ENCODE measurements at places on chromosomes 1 and 21. TPM values are rescaled to one million over a fixed set of nuclear protein-coding genes. Genes with fewer than 3 reads are reported as not detected.

Gene RGSL1
- total RNA-seq: not detected

Gene KRTAP10-11
- total RNA-seq: not detected

DNA sequence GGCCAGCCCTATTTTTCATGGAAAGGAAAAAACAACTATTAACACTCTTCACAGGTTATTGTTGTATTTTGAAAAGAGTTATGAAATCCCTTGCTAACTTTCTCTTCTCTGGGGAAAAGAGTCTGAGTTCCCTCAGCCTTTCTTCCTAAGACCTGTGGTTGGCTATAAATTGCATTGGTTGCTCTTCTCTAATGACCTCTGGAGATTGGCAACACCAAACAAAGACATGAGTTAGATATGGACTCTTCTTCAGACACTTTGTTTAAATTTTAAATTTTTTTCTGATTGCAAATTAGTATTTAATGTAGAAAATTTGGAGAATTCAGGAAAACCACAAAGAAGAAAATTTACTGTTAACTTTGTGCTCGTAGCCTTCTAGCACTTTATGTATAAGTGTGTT is 275.7 kb downstream of the PBX1 start:
- DNase-seq: no peak

GRCh38 chr1:66930823-66931174 is 6.0 kb downstream of the MIER1 start:
- DNase-seq: no peak

DNA sequence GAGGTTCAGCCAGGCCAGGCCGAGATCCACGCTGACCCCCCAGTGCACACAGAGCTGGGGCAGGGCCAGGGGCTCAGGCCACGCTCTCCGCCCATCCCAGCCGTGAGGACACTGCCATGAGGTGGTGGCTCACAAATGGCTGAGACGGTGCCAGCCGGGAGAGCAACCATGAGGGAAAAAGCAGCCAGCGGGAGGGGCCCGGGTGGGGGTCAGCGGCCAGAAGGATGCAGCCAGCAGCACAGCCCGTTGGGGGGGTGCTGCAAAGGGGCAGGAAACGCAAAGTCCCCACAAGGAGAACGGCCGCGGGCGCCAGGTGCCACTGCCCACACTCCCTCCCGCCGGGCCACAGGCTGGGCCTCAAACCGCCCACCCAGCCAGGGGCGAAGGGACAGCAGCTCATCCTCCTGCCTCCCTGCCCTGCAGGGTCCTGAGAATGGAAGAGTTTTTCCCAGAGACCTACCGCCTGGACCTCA is 8.3 kb downstream of the TTLL10 start:
- DNase-seq: peak; percentile 15

Gene RGS7
- total RNA-seq: not detected

DNA sequence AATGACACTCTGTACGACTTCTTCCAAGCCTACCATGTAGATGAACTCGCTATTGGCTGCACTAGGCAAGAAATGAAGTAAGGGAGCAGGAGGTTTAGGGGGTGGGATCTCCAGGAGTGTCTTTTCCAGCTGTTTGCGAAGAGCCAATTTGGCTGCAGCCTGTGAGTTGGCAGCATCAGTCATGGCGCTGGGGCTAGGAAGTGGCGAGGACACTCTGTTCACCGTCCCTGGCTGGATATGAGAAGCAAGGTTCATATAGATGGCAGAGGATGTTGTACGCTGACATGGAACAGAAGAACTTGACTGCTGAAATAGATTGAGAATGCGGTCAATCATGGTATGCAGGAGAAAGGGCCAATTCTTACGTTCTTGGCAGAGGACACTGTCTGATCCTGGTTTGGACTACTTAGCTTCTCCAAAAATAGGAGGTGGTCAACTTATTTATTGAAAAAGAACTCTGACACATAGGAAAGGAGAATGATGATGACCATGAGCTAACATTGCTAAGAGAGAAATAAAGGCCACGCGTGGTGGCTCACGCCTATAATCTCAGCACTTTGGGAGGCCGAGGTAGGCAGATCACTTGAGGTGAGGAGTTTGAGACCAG is 41.2 kb downstream of the SLC27A3 start:
- DNase-seq: no peak

- DNase-seq: no peak
Observed at GRCh38 chr21:37793660-37794059, 122.6 kb downstream of the KCNJ6 start.

DNA sequence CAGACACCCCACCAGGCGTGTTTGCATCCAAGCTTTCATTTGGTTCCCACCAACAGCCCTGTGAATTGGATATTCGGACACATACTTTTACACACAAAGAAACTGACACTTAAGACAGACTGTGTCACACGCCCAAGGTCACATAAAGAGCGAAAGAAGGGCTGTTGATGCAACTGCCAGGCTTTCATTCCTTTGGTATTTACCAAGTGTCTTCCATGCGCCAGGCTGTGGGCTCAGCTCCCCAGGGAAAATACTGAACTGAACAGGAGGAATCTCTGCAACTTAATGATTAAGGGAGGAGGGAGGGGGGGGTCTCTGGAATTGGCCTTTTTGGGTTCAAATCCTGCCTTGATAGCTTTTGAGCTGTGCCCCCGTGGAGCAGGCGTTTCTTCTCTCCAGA is 122.8 kb downstream of the ACTL8 start:
- DNase-seq: no peak

DNA sequence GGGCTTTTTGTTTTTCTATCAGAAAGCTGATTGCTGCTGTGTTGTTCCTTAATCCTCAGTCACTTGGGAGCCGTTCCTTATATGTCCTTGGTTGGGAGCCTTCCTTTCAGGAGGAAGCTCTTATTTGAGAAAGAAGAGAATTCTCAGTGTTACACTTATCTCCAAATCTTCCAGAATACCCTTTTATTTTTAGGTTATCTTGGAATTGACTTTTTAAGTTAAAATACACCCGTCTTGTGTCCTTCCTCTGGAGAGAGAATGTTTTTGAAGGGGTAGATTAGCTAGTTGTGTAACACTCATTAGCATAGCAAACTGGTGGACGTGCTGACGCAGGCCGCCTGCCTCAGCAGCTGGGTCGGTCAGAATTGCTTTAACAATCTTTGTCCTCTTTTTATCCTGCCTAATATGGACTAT is 42.1 kb downstream of the LRRC8B start:
- peak; percentile 62 for DNase-seq

- DNase-seq: peak; percentile 63
Observed at GRCh38 chr21:43953021-43953420, 59.1 kb upstream of the TRAPPC10 start.

Gene TIMM17A
- 94.4 TPM for total RNA-seq

Gene DNAI4
- 17.5 TPM for total RNA-seq

DNA sequence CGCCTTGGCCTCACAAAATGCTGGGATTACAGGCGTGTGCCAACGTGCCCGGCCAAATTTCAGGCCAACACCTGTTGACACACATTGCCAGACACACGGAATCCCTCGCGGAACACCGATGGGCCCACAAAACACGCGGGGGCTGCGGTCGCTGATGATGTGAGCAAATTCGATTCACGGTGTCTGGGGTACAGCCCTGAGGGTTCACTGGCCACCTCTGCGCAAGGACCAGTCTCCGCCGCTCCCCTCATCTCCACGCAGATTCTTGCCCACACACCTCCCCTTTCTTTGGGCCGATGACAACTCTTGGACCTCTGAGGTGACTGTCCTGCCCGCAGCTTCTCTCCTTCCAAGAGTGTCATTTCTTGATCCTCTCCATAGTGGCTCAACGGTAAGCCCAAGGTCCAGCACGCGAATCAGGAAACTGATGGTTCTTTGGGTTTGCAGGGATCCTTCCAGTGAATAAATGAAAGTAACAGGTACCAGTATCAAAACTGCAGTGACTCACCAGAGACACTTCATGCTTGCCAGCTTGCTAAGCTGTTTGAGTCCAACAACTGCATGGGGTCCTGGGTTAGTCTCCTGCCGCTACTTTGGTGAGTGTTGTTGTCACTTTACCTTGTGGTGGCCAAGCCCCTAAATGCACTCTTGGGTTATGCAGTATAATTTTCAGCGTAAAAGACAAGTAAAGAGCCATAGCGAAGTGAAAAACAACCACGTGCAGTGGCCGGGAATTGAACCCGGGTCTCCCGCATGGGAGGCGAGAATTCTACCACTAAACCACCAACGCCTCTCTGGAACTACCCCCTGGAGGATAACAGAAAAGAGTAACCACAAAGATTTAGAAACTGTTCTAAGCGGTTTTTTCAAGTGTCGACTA is 11.0 kb upstream of the RNU1-3 start:
- no peak for DNase-seq

- DNase-seq: no peak
Observed at GRCh38 chr1:86906419-86906818, 7.5 kb downstream of the SELENOF start.

Gene HES3
- not detected for total RNA-seq

GRCh38 chr1:18673976-18674375 is 43.3 kb downstream of the PAX7 start:
- DNase-seq: no peak

Gene CFAP141
- not detected for total RNA-seq

Gene GPR25
- total RNA-seq: not detected

- no peak for DNase-seq
Observed at GRCh38 chr1:24896176-24896575, 33.9 kb downstream of the RUNX3 start.

Measured in left cardiac atrium (tissue), 4 donors.